ENCODE measurements at places on chromosomes 5 and 9. TPM values are rescaled to one million over a fixed set of nuclear protein-coding genes. Genes with fewer than 3 reads are reported as not detected.

The ADGRD2 gene
- total RNA-seq, result not detected

The NR5A1 gene
- not detected for total RNA-seq

DNA sequence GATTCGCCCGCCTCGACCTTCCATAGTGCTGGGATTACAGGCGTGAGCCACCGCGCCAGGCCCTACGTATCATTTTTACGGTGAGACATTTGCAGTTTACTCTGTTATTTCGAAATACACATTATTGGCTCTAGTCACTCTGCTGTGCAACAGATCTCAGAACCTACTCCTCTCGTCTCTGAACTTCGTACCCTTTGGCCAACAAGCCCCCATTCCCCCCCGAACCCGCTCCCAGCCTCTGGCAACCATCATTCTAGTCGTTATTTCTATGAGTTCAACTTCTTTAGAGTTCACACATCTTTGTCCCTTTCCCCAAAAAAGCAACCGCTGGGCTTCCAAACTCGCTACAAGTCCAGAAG, 735 bp downstream of the PTGR1 start:
- no peak for DNase-seq

The TSLP gene
- 0.58 TPM for total RNA-seq

DNA sequence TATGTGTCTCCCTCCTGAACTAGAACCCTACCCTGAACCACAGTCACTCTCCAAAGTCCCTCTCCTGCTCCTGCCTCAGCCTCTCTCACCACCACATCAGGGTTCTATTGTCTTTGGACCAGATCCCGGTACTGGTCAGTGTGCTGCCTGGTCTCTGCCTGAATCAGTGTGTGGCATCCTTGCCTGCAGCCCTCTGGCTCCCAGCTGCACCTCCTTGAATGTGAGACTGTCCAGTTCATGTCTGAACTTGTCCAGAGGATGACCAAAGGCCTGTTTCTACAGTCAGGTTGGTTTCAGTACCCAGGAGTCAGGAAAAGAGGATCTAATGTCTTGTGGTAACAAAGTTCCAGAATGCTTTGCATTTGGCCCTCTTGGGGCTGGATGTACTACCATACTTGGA, 76.8 kb upstream of the RANBP3L start:
- DNase-seq, result no peak

The FRMPD1 gene
- total RNA-seq, result not detected

DNA sequence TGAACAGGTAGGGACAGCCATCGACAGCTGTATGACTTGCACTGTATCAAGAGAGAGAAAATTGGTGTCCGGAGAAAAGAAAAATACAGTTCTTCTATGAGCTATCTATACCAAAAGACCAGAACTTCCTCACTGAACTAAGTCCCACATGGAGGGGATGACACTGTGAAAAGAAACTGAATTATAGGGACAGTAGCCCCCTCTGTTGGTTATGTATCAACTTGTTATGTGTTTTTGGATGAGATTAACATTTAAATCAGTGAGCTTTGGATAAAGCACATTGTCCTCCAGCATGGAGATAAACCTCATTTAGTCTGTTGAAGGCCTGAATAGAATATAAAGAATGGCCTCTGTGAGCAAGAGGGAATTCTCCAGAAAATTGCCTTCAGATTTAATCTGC, 176.6 kb upstream of the SH3GL2 start:
- DNase-seq, result no peak

GRCh38 chr5:10452768-10453331, 11.2 kb downstream of the ROPN1L start:
- DNase-seq, result no peak

The IL5 gene
- total RNA-seq, result not detected

DNA sequence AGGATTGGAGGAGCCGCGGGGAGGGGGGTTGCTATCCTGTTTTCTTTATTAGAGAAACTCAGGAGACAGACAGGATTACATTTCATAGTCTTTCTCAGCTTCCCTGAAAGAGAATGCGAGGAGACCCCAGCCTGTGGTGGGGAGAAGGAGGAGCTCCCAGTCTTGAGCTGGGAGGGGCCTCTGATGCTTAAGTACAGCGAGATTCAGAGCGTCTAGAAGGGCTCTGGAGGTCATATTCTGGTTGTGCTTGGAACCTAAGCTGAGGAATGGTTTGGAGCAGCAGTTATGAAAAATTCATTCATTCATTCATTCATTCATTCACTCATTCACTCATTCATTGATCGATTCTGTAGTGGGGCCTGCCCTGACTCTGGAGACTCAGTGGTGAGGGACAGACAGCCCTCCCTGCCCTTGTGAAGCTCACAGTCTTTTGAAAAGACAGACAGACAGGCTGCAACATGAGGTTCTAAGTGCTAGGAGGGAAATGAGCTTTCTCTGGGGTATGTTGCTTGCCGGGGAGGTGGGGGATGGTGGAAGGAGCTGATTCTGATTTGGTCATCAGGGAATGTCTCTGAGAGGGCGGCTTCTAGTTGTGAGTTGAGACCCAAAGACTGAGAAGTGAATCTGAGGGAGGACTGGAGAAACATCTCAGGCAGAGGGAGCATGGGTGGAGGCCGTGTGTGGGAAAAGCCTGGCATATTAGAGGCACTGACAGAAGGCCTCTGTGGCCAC, 2.5 kb upstream of the SPRY4 start:
- DNase-seq, result no peak

- no peak for DNase-seq
Observed at GRCh38 chr5:97529354-97529985, 346.4 kb upstream of the RIOK2 start.

DNA sequence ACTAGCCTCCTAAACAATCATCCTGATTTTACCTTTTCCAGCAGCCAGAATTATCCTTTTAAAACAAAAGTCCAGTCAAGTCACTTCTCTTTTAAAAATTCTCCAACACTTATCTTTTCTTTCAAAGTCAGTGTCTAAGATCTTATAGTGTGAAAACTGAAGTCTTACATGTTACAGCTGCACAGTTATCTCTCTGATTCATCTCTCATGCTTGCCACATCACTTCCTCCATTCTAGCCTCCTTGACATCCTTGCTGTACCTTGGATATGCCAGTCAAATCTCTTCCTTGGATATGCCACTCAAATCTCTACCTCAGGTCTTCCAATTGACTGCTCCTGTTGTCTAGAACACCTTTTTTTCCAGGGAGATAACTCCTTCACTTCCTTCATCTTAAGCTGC, 361.7 kb upstream of the FTMT start:
- DNase-seq, result no peak

The PCDHGA10 gene
- not detected for total RNA-seq

DNA sequence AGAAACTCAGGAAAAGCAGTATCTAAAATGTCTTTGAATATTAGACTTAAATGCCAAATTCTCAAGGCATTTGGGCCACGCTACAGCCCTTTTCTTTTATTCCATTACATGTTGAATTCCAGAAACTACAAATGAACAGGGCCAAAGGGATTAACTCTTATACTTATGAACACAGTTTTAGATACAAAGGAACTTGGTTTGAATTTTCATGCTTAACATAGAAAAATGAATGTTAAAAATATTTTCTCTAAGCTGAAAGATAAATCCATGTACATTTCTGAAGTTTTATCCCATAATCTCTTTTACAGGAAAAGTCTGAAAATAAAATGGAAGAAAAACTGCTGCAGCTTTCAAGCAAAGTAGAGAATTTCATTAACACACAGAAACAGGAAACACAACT, 56.8 kb downstream of the FAM81B start:
- no peak for DNase-seq

DNA sequence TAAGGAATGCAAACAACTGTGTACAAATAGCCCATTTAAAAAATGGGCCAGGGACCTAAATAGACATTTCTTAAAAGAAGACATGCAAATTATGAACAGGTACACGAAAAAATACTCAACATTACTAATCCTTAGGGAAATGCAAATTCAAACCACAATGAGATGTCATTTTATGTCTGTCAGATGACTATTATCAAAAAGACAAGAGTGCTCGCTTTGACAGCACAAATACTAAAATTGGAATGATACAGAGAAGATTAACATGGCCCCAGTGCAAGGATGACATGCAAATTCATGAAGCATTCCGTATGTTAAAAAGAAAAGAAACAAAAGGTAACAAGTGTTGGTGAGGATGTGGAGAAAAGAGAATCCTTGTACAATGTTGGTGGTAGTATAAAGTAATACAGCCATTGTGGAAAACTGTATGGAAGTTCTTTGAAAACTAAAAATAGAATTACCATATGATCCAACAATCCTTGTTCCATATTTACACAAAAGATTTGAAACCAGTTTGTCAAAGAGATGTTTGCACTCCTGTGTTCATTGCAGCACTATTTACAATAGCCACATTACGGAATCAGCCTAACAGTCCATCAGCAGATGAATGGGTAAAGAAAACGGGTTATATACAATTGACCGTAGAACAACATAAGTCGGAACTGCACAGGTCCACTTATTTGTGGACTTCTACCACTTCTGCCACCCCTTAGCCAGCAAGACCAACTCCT, 47.2 kb upstream of the PCAT7 start:
- no peak for DNase-seq

- no peak for DNase-seq
Observed at GRCh38 chr5:178739452-178740180, 9.2 kb upstream of the ZNF354A start.

DNA sequence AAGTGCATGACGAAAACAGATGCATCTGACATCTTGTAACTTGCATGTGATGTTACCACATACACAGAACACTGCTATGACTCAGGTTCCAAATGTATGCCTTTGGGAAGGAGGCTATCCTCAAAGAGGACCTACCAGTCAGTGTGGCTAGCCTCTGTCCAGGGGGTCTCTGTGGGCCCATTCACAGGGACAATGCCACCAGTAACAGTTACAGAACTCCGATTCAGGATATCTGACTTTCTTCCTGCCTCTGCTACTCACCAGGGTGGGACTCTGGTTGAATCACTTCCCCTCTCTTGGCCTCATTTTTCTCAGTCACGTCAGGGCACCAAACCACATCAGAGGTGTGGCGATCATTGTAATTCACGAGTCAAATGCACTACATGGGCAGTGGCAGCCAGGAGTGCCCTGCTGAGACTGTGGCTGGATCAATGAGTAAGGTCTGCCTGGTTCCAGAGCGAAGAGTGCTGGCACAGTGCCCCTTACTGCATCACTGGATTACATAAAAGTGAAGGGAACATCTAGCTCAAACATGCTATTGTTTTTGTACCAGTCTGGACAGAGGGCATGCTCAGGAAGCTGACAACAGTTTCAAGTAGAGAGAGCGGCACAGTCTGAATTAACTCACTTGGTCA, 13.2 kb downstream of the ATOX1 start:
- no peak for DNase-seq

The CERCAM gene
- 3.5 TPM for total RNA-seq

- no peak for DNase-seq
Observed at GRCh38 chr9:16825331-16825725, 45.1 kb downstream of the BNC2 start.

The ALDH1A1 gene
- total RNA-seq, result 1.3 TPM

DNA sequence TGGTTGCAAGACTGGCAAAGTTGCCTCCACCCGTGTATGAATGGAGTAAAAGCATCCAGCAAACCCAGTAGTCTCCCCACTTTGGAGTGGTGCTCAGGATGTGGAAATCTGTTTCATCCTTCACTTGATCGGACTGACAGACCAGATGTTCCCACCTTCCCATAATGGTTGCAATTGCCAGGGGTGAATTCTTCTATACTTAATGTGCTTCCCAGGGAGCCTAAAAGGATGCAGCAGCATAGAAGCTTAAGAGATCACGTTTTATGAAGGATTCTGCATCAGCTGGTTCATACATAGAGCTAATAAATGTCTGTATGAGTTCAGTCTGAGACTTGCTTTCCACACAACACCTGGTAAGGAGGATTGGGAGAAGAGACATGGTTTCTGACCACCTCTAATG, 198.8 kb upstream of the S1PR3 start:
- no peak for DNase-seq

DNA sequence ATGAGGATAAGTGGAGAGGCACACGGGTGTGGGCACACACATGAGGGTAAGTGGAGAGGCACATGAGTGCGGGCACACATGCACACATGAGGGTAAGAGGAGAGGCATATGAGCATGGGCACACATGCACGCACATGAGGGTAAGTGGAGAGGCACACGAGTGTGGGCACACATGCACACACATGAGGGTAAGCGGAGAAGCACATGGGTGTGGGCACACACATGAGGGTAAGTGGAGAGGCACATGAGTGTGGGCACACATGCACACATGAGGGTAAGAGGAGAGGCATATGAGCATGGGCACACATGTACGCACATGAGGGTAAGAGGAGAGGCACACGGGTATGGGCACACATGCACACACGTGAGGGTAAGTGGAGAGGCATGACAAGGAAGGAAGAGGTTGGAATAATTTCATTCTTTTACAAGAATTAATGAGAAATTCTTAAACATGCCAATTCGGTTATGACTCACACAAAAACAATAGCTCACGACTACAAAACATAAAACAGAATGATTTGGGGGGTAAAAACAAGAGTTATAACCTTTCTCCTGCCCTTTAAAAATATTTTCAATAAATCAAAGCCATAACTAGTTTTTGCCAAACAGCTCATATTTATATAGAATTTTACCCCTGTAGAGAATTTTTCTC, 67.5 kb downstream of the APBA1 start:
- DNase-seq, result no peak

GRCh38 chr9:109311731-109312130, 9.1 kb downstream of the EPB41L4B start:
- DNase-seq, result no peak

The DDX4 gene
- total RNA-seq, result 1.2 TPM

- no peak for DNase-seq
Observed at GRCh38 chr5:153901449-153901848, 137.3 kb downstream of the FAM114A2 start.

GRCh38 chr5:171823269-171823668, 37.7 kb downstream of the SMIM23 start:
- DNase-seq, result no peak
